Right ventricle myocardium inferior (tissue), 1 donor: ENCODE measurements at places on chromosomes 5 and 9. TPM values are rescaled to one million over a fixed set of nuclear protein-coding genes. Genes with fewer than 3 reads are reported as not detected.

GRCh38 chr9:91915524-91916263 is 34.3 kb downstream of the ROR2 start:
- no peak for DNase-seq

The FAT2 gene
- not detected for total RNA-seq

- DNase-seq, result no peak
Observed at GRCh38 chr9:129990269-129991010, 52.5 kb downstream of the FNBP1 start.

DNA sequence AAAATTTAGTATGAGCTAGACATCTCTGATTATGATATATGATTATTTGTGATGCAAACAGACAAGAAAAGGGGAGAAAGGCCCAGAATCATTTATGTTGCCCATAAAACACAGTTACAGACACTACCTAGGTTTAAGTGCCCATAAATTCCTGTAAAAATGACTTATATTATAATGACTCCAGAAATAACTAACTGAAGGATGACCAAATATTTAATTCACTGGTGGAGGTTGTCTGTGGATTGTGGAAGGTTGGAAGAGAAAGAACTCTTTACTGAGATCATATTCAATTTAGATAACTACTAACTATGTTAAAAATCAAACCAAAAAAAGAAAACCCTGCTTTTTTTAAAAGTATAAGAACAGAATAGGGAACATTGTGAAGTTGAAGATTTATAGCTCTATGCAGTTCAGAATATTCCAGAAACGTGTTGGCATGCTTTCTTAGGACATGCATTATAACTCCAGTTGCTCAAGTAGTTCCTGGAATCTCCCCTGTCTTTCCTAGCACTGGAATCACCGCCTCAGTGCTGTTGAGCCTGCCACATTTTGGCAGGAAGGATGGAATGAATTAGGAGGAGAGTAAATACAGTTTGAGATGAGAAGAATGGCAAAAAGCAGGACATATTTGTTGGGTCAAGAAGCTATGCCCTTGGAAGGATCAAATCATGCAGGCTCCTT is 72.0 kb upstream of the PAPPA start:
- DNase-seq, result no peak

DNA sequence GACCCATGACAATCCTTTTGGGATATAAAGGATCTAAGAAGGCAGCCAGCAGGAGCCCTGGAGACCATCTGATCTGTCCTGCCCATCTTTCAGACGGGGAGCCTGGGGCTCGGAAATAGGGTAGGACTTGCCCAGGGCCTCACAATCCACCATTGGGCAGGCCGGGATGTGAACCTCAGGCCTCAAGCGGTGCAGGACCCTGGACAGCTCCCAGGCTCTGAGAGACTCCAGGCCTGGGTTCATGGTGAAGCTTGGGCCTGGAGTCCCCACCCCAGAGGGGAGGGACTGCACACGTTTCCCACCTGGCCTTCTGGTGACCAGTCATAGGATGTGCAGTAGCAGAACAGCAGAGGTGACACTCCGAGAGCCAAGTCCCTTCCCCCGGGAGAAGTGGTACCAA is 36.6 kb upstream of the RAPGEF1 start:
- no peak for DNase-seq

- DNase-seq, result no peak
Observed at GRCh38 chr5:152568016-152568415, 162.9 kb upstream of the NMUR2 start.

The SSBP2 gene
- 55.4 TPM for total RNA-seq

GRCh38 chr5:58921159-58921558 is 338.3 kb downstream of the RAB3C start:
- no peak for DNase-seq
